ENCODE measurements at places on chromosomes 6 and 20.

- DNase-seq: no peak
Measured at GRCh38 chr6:141906569-141907080, 226.1 kb upstream of the GJE1 start.

- no peak for DNase-seq
Measured at GRCh38 chr6:109894181-109894580, 83.9 kb upstream of the GPR6 start.

DNA sequence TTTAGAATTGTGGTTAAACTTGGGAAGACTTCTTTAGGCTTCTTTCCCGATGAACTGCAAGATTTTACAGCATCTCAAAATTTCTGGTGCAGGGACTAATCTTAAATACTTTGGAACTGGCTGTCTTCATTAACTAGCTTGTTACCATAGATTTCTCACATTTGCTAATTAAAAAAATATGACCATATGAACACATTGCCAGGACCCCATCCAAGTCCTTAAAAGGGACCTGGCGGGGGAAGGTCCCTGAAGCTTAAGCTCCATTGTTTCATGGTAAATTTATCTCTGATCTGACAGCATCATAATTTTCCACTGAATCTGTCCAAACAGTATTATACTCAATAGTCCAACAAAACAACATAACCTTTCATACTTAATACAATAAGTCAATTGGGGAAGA lies 517.8 kb upstream of the FLRT3 start:
- no peak for DNase-seq

- DNase-seq: peak; percentile 71
Measured at GRCh38 chr6:31308050-31308844, 36.4 kb upstream of the HLA-C start.

GRCh38 chr6:47934023-47934422 lies 152.2 kb downstream of the OPN5 start:
- DNase-seq: no peak

DNA sequence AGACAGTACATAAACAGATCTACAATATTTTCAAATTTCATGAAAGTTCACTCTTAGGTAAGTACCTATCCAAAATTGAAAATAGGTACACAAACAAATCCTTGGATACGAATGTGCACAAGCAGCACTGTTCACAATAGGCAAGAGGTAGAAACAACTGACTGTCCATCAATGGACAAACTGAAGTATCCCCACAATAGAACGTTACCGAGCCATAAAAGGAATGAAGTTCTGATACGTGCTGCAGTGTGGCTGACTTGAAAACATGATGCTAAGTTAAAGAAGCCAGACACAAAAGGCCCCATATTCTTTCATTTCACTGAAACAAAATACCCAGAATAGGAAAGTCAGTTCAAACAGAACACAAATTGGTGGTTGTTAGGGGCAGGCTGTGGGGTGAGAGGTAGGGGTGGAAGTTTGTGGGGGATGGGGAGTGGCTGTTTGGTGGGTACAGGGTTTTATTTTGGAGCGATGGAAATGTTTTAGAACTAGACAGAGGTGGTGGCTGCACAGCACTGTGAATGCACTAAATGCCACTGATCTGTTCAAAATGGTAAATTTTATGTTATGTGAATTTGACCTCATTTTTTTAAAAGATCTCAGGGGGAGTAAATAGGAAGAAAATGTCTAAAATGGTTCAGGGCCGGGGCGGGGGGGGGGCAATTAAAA lies 89.5 kb downstream of the ZMYND8 start:
- DNase-seq: no peak

GRCh38 chr20:37976887-37977286 lies 56.4 kb downstream of the TTI1 start:
- no peak for DNase-seq

DNA sequence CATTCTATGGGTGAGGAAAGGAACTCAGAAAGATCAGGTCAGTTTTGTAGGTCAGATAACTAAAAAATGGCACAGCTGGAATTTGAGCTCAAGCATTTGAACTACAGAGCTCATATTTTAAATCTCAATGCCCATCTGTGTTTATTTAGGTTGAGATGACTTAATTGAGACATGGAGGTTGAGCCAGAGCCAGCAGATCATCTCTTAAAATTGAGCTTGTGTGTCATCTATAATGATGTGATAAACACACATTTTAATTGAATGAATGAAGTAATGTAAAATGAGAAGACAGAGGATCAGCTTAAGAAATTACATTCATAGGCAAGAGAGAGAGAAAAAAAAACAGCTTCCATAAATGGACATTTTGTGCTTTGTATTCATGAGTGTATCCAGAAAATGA lies 3.7 kb downstream of the MANEA start:
- no peak for DNase-seq

All from stimulated activated CD4-positive, alpha-beta T cell treated with anti-CD3 and anti-CD28 coated beads, Interleukin-15, amount 100 ng/mL, for 24 hours (primary cell).